ENCODE measurements at places on chromosomes 11 and 22.

DNA sequence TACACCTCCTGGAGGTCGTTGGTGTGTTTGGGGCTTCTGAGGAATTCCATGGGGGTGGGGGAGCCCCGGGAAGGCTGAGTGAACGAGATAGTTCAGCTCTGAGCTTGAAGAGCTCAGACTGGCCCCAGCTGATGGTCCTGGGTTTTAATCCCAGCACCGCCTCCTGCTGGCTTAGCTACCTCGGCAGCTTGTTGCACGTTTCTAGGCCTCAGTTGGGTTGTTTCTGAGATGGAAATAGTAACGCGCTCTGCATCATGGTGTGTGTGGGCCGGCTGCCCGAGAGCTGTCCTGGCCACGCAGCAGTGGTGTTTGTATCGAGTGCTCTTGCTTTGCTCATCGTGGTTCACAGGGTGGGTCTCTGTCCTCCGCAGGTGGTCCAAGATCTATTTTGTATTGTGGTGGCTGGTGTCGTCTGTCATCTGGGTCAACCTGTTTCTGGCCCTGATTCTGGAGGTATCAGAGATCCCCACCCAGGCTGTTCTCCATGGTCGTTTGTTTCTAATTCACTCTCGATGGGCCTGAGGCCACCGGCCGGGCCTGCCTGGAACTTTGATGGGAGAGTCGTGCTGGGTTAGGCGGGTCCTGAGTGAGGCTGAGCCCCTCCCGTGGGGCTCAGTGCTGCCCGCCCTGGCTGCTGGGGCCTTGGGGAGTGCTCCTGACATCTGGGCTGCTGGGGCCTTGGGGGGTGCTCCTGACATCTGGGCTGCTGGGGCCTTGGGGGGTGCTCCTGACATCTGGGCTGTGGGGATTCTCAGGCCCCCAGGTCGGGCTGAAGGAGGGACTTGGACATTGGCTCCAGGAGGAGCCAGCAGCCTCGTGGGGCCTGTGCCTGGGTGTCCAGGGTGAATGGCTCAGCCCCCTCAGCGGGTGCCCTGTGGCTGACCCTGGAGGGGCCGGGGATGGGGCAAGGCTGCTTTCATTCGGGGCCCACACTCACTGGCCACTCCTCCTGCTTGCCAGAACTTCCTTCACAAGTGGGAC is 37.7 kb downstream of the TPCN2 start:
- no peak for DNase-seq

- DNase-seq, result no peak
Observed at GRCh38 chr22:45948081-45948648, 28.8 kb downstream of the WNT7B start.

DNA sequence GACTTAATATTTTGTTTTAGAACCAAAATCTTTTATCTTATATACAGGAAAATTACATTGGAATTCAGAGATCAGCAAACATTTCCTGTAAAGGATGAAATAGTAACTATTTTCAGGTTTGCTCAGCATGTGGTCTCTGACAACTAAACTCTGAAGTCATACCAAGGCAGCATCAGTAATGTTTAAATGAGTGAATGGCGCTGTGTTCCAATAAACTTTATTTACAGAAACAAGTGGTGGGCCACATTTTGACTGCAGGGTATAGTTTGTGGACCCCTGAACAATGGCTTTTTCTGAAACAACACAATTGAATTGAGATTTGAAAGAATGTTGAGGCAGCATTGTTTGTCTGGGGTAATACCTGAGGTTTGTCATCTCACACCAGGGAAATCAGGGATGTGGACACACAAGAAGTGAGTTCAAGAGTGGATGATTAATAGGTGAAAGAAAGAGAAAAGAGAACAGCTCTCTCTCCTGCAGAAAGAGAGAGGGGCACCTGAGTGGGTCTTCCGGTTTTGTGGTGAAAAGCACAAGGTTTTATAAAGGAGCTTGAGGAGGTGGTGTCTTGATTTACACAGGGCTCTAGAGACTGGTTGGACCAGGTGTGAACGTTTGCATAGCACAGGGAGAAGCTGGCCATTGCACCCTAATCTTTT is 113.5 kb upstream of the VPREB1 start:
- DNase-seq, result no peak

DNA sequence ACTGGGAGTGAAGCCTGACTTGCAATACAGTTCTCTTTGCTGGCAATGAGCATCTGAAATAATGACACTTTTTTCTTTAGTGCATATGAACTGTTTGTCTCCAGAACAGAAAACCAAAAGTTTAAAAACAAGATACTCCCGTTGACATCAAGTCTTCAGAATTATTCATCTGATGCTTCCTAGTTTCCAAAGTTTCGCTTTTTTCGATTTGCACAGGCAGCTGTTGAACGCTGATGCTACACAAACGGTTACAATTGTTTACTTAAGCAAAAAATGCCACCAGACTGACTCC is 612 bp upstream of the BIRC2 start:
- no peak for DNase-seq

- DNase-seq, result no peak
Observed at GRCh38 chr22:22513619-22514018, 5.1 kb upstream of the ZNF280B start.

GRCh38 chr22:24175160-24175808 is 6.0 kb upstream of the SUSD2 start:
- DNase-seq, result peak; percentile 79

DNA sequence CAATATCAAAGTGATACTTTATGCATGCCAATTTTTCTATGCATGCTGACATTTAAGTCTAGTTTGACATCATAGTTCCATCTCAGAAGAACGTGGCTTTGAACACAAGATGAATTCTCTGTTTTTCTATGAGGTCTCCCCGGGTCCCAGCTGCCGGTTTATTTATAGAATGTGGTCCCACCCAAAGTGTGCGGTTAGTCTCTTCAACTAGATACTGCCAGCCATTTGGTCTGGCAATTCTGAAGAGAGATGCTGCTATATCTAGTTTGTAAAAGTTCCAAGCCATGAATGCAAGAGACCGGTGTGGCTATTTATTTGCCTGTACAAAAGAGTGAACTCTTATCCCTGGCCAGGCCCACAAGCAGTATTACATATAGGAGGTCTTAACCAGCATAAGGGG is 9.2 kb downstream of the OR5A2 start:
- no peak for DNase-seq

- DNase-seq, result peak; percentile 62
Observed at GRCh38 chr11:44112091-44112821, 16.8 kb downstream of the EXT2 start.

DNA sequence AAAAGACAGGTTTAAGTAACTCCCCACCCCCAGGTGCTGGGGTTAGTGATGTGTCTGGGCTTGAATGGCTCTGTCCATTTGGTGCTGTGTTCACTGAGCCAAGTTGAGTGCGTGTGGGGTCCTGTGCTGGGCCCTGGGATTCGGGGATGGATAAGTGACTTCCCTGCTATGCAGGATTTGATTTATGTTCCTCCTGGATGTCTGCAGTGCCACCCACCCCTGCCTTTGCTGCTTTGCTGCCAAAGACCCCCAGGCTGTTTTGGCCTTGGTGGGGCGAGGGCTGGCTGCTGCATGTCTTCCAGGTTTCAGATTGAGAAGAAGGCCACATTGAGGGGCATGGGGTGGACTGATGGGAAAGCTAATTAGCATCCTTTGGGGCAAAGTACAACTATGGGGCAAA is 77.9 kb upstream of the PARVG start:
- no peak for DNase-seq

DNA sequence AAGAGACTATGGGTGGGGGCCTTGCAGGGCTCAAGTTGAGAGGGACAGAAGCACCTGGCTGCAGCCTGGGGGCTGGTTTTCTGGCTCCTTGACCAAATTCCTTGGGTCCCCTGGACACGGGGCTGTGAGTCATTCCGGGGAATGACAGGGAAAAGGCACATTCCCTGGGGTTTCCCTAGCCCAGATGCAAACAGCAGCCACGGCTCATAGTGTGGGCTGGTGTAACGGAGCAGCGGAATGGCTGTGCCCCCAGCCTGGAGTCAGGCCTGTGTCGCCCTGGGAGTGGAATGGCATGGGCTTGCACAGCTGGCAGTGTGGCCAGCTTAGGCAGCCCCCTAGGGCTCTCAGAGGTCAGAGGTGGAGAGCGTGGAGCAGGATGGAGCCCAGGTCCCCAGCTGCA is 77.6 kb upstream of the KCNQ1OT1 start:
- peak; percentile 73 for DNase-seq

DNA sequence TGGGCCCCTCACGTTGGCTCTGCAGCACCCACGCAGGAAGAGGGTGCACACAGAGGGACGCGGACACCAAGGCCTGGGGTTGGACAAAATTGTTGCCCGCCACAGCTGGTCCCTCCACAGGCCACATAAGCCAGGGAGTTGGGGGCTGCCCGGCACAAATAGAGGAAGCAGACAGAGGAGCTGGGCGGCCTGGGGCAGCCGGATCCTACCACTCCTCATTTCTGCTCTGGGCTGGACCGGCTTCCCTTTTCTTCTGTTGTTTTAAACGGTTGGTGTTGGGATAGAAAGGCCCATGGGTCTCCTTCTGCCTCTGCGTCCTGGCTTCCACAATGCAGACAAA is 36.4 kb upstream of the LINC01488 start:
- no peak for DNase-seq

DNA sequence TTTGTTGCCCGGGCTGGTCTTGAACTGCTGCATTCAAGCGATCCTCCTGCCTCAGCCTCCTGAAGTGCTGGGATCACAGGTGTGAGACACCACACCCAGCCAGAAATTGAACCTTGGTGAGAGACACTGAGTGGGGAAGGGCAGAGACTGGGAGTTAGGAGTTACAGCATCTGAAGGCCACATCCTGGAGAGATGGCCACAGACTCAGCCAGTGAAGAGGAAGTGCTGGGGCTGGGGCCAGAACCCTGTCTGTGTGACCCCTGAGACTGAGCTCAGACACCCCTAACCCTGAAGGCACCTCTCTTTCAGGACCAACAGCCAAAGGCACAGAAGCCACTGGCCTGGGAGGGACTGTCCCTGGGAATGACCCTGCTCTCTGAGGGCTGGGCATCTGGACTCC is 33.8 kb downstream of the TXN2 start:
- DNase-seq, result no peak

GRCh38 chr22:29048822-29049654 is 12.6 kb downstream of the C22orf31 start:
- DNase-seq, result no peak

- DNase-seq, result no peak
Observed at GRCh38 chr11:14424096-14424495, 65.1 kb upstream of the RRAS2 start.

DNA sequence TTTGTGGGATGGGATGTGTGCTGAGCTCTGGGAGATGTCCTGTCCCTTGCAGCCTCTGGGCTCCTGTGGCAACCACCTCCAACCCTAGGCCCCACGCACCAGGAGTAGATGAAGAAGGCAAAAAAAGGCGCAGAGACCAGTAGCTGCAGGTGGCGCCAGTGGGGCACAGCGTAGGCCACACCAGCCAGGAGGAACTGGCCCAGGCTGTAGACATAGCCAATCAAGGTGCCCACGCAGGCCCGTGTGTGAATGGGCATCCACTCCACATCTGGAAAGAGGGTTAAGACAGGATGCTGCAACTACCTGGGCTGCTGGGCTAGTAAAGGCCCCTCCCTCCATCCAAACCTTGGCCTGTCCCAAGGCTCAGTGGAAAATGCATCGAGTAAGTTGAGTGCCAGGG is 3.0 kb downstream of the SLC22A6 start:
- DNase-seq, result no peak

GRCh38 chr11:33445761-33446161 is 188.6 kb downstream of the HIPK3 start:
- DNase-seq, result no peak

DNA sequence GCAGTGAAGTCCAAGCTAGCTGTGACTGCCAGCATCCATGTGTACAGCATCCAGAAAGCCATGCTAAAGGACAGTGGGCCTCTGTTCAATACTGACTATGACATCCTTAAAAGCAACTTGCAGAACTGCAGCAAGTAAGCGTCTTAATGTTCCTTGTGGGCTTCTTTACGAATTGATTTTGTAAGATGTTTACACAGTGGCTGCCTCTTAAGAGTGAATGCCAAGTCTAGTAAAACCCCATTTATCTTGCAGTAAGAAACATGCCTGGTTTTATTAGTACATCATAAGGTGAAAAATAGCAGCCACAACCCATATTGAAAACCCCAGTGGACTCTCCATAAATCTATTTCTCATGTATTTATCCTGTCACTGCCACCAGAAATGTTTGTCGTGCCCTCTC is 20.5 kb downstream of the POLD3 start:
- DNase-seq, result no peak

GRCh38 chr22:40040927-40041326 is 46.2 kb downstream of the FAM83F start:
- DNase-seq, result peak; percentile 97

- DNase-seq, result no peak
Observed at GRCh38 chr22:33991620-33992019, 71.3 kb upstream of the LARGE1 start.

DNA sequence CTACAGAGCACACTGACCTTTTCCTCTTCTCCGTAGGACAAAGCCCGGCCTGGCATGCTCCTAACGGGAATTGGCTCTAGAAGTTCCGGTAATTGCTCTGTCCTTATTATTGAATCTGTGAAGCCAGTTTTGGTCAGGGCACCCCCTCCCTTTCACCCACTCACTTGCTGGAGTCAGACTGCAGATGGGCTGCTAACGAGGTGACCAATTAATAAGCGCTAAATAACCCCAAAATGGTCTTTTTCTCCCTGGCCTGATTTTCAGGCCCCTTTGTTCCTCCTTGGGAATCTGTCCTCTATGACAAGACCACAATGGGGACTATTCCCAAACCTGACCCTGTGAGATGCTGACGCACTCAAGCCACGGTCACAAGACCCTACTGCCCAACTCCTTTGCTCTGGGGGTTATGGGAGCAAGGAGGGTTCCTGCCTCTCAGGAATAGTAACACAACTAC is 610.0 kb upstream of the CADM1 start:
- no peak for DNase-seq

- no peak for DNase-seq
Observed at GRCh38 chr11:128551611-128552335, 35.6 kb downstream of the ETS1 start.

DNA sequence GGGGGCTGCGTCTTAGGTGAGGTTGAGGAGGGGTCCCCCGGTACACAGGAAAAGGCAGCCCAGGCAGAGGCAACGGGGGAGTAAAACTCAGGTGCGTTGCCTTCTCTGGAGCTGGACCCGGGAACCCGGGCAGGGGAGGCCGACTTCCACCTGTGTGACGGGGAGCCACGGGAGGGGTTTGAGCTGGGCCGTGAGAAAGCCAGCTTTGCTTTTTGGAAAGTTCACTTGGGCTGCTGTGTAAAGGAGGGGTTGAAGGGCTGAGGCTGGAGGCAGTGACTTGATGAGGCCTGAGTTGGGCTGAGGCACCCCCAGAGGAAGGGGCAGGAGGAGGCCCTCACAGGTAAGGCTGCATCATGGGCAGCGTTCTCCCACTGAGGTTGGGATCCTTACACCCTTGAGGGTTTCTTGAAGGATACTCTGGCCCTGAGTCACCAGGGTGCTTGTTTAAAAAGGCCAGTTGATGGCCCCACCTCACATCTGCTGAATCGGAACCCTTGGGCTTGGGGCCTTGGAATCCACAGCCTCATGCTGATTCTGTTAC is 47.2 kb downstream of the CHRDL2 start:
- DNase-seq, result no peak

DNA sequence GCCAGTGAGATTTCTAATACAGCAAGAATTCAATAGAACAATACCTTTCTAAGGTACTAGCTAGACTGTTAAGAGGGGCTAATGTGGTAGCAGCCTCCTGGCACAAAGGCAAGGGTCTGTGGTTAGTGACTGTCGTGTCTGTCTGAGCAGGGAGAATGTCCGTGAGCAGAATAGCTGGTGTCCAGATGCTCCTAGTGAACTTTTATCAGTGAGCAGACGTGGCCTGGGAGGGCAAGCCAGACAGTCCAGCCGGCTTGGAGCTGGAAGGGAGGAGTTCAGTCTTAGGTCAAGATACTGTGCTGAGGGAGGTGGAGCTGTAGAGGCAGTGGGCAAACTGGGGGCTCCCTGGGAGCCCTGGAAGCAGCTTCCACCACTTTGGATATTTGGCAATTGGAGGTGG is 138.6 kb downstream of the TEAD1 start:
- DNase-seq, result no peak

Data from MCF 10A (cell line).